ENCODE measurements at places on chromosomes 7 and 10.

- peak; percentile 15 for DNase-seq
These were observed 268 bp upstream of the IGFBP3 start for GRCh38 chr7:45921381-45921698.

DNA sequence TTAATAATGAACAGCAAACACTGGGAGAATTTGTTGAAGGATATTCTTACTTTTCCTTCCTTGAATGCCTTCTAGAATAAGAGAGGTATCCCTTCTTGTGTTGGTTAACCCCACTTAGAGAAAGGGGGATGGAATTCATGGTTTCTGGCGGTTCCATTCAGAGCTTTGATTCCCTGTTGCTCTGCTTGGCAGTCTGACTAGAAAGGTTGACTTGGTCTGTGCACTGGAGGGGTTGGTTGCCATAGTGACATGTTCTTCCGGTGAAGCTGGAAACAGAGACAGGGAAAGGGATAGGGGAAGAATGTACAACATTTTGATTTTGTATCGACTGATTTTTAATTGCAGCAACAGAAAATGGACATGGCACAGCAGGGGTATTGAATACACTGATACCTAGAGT is 2.5 kb downstream of the TMEM178B start:
- DNase-seq = no peak

DNA sequence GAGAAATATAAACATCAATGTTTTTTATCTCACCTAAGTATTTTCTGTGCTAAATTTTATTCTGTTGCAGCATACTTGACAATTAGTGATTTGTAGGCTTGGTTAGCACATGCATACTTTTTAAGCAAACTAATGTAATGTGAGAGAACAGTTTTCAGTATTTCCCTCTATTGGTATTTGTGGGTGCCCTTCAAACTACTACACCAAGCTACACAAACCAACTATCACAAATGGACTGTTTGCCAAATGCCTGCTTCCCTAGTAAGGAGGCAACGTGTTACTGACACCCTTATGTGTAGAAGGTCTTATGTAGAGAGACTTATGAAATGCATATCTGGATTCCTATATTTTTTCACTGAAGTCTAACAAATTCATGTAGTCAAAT is 98.4 kb upstream of the FZD1 start:
- no peak for DNase-seq

DNA sequence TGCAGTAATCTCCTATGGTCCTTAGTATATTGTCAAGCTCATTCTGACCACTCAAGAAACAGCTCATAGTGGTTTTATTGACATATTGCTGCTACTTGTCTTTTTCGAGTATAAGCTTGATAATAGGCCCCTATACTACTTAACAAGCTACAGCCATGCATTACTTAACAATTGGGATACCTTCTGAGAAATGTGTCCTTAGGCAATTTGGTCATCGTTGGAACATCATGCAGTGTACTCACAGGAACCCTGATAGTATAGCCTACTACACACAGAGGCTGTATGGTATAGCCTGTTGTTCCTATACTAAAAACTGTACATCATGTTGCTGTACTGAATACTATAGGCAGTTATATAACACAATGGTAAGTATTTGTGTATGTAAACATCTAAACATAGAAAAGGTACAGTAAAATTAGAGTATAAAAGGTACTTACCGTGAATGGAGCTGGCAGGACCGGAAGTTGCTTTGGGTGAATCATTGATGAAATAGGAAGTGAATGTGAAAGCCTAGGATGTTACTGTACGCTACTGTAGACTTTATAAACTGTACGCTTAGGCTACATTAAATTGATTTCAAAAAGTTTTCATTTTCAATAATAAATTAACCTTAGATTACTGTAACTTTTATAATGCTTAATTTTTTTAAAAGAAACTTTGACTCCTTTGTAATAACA is 160.9 kb downstream of the LRRC4 start:
- DNase-seq = no peak

GRCh38 chr10:42970451-42971250 is 106.2 kb upstream of the RET start:
- no peak for DNase-seq

DNA sequence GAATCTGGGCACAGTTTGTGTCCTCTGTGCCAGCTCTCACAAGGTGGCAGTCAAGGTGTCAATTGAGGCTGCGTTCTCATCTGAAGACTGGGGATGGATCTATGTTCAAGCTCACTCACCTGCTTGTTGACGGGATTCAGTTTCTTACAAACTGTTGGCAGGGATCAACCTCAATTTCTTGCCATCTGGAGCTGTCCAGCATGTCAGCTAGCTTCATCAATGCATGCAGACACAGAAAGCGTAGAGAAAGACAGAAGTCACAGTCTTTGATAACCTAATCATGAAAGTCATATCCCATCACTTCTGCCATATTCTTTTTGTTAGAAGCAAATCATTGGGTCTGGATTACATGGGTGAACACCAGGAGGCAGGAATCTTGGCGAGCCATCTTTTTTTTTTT is 32.0 kb upstream of the WAPL start:
- no peak for DNase-seq

DNA sequence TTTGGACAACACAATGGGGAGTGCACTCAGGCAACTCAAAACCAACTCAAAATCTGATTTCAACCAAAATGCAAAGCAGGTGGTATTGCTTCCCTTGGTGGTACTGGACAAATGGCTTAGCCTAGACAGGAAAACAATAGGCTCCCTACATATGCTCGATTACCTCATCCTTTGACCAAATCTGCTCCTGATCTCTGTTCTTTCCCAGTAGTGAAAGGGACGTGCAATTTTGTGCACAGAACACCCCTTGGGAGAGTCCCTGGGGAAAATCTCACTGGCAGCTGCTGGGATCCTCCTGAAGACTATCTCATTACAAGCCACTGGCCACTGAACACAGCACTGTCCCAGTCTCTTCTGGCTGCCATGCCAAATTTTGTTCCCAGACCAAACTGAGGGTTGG is 149.2 kb upstream of the VSTM2A start:
- DNase-seq = no peak

DNA sequence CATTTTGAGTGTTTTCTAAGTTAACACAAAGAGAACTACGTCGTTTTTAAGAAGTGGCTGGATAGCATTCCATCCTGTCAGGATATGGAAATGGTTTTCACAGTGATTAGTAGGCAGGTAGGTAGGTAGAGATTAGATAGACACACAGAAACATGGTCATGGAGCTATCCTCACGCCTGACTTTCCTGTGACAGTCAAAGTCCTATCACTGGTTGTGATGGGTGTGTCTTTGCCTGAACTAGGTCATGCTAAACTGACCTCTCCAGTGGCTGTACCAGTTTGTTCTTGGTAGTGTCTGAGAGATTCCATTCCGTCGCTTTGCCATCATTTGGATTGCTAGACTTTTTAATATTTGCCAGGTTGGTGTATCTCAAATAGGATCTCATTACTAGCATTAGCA is 28.2 kb downstream of the FKBP6 start:
- no peak for DNase-seq
